ENCODE measurements at places on chromosomes 13 and 19. TPM values are rescaled to one million over a fixed set of nuclear protein-coding genes. Genes with fewer than 3 reads are reported as not detected.
A peak's percentile ranks its signal among the peaks of the same experiment; 100 is the strongest.

GRCh38 chr19:611481-611868 lies 21.8 kb downstream of the HCN2 start:
- no peak for DNase-seq

- DNase-seq: no peak
Observed at GRCh38 chr13:20983386-20983785, 78.0 kb downstream of the LATS2 start.

DNA sequence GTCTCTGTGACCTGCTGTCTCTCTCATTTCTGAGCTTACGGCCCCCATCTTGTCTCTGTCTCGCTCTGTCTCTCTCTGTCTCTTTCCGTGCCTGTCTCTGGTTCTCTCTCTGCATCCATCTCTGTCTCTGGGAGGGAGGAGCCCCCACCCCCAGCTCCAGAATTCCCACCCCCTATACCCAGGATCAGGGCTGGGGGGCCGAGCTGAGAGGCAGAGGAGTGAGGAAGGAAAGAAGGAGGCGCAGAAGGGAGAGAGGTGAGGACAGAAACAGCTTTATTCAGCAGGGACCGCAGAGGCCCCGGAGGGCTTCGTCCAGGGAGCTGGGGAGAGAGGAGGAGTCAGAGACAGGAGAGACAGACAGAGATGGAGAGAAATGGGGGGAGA lies 14.0 kb downstream of the JOSD2 start:
- no peak for DNase-seq

DNA sequence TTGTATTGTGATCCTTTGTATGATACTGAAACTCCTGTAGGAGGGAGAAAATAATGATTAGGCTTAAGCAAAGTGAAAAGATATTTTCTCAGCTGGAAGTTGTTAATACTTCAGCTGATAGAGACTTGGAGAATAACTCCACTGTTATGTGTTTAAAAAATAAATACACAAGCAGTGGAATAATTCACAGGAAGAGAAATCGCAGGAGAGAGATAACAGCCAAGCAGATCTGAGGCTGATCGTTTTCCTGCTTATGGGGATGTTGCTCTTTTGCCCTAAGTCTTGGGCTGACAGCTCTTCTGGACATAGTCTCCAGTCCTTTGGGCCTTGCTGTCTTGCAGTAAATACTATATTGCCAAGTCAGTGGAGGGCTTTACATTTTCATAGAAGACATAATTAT lies 93.3 kb downstream of the OLFM4 start:
- DNase-seq: no peak

GRCh38 chr13:74413482-74413881 lies 279.3 kb upstream of the KLF12 start:
- DNase-seq: no peak

- DNase-seq: no peak
Observed at GRCh38 chr13:39970177-39970846, 314.9 kb downstream of the COG6 start.

GRCh38 chr13:59495936-59496512 lies 667.7 kb downstream of the DIAPH3 start:
- DNase-seq: no peak

DNA sequence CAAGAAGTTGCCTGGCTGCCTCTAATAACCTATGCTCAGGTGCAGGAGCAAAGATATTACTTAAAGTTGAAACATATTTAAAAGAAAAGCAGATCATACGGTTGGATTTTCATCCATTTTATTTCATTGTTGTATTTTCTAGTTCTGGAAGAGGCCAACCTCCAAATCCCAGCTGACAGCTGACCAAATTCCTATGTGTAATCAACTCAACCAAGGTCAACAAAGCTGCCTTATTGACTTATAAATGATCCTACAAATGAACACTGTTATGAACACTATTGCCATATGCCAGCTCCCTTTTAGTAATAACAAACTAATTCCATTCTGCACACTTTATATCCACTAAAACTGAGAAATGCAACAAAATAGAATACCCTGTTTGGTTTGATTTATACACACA lies 1537.4 kb downstream of the SLITRK1 start:
- no peak for DNase-seq

GRCh38 chr19:33214596-33214995 lies 11.1 kb downstream of the SLC7A10 start:
- no peak for DNase-seq

GRCh38 chr19:41934849-41935374 lies 6.7 kb upstream of the ERFL start:
- peak; percentile 59 for DNase-seq

GRCh38 chr13:33561627-33562026 lies 256.3 kb upstream of the RFC3 start:
- no peak for DNase-seq

DNA sequence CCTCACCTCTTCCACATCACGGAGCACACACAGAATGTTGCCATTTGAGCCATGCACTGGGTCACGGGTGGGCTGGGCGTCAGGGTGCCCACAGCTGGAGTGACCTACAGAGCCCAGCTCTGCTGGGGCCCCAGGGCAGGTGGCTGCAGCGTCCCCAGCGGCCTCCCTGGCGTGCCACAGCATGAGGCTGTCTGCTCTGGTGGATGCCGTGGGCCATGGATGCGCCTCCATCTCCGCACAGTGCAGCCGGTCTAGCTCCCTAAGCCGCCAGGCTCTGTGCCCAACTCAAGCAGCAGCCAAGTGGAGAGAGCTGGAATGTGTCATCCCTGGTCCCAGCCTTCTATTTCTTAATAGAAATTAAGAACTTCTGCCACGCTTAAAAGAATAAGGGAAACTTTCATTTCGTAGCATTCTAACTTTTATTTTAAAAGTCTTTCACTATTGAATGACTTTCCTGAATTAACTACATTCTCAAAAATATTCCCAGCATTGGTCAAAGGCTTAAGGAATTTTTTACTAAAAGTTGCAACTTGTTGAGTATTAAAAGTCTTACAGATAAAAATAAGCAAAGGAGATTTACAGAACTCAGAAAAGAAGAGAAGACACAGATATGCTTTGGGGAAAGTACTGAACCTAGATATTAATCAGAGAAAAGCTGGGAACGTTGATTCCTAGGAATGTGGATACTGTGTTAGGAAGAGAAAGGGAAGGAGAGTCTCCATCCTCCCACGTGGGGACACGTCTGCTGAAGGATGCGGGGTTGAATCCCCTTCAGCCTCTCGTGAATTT lies 59.3 kb downstream of the ATP11A start:
- no peak for DNase-seq

DNA sequence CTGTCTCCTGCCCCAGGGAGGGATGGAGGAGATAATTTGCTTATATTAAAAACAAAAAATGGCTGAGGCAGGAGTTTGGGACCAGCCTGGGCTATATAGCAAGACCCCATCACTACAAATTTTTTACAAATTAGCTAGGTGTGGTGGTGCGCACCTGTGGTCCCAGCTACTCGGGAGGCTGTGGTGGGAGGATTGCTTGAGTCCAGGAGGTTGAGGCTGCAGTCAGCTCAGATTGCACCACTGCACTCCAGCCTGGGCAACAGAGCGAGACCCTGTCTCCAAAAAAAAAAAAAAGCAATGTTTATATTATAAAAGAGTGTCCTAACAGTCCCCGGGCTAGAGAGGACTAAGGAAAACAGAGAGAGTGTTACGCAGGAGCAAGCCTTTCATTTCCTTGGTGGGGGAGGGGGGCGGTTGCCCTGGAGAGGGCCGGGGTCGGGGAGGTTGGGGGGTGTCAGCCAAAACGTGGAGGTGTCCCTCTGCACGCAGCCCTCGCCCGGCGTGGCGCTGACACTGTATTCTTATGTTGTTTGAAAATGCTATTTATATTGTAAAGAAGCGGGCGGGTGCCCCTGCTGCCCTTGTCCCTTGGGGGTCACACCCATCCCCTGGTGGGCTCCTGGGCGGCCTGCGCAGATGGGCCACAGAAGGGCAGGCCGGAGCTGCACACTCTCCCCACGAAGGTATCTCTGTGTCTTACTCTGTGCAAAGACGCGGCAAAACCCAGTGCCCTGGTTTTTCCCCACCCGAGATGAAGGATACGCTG lies 184.0 kb downstream of the KDM4B start:
- DNase-seq: no peak

- no peak for DNase-seq
Observed at GRCh38 chr13:110312339-110313031, 5.4 kb downstream of the COL4A2 start.

DNA sequence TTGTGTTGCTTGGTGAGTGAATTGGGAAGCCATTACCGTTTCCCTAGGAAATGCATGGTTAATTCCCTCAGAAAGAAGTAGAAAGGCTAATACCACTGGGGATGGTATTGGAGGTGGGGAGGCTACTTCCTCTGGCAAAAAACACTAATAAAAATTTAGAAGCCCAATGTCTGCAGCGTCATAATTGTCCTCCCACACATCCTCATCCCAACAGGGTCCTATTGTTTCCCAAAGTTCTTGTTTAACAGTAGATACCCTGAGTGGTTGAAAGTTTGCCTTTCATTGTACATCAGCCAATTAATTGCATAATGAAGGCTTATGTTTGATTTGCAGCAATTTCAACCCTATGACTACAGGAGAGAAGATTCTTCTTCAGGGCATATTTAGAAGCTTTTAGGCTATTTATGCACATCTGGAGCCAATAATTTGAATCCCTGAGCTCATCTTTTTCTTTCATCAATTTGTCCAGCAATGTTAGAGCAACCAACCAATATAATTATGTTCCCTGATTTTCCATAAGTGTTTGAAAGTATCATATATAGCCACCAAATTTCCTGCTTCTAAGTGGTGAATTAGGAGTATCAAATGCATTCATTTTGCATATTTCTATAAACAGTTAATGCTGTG lies 491.0 kb downstream of the SLITRK5 start:
- no peak for DNase-seq

- DNase-seq: no peak
Observed at GRCh38 chr13:59950266-59950665, 213.5 kb downstream of the DIAPH3 start.

- DNase-seq: no peak
Observed at GRCh38 chr19:31233295-31233800, 115.9 kb downstream of the TSHZ3 start.

DNA sequence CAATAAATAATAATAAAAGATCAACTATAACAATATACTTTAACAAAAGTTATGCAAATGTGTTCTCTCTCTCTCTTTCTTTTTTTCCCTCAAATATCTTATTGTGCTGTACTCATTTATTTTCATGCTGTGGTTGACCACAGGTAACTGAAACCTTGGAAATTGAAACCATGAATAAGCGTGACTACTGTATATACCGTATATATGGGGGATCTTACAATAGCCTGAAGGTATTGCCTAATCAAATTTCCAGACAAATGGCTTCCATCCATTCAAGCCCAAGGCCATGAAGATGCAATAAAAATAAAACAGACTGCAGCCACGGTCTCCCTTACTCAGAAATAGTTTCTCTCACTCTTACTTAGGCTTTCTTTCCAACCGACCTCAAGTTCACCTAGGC lies 98.3 kb downstream of the SLITRK6 start:
- DNase-seq: no peak

- DNase-seq: no peak
Observed at GRCh38 chr19:2081873-2082810, 14.0 kb downstream of the MOB3A start.

GRCh38 chr13:41970022-41970421 lies 9.1 kb upstream of the VWA8 start:
- DNase-seq: no peak

DNA sequence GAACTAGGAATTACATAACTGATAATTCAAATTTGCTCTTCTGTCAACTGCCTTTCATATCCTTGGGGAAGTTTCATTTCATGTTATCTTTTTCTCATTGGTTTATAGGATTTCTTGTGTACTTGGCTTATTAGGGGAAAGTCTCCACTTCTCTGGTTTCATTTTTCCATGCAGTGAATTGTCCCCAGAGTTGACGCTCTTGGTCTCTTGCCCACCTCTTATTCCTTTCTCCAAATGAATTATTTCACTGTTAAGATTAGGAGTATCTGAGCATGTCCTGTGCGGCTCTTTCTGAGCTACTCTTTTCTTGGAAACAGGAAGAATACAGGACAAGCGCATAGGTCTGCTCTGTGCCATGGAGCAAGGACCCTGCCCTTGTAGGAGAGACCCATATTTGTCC lies 104.8 kb downstream of the POSTN start:
- DNase-seq: no peak

DNA sequence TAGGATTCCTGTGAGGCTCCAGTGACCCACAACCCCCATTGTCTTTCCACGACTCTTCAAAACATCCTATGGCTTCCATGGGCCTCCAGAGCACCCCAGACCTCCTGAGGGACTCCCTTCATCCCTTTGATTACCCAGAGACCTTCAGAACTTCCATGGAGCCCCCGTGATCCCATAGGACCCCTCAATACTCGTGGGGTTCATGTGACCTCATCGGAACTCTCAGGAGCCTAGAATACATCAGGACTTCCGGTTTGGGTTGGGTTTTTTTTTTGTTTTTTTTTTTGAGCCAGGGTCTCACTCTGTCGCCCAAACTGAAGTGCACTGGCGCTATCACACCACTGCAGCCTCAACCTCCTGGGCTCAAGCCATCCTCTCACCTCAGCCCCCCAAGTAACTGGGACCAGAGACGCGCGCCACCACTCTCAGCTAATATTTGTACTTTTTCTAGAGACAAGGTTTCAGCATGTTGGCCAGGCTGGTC lies 774 bp downstream of the ALDH16A1 start:
- no peak for DNase-seq

GRCh38 chr13:100480676-100481075 lies 107.9 kb downstream of the GGACT start:
- no peak for DNase-seq

DNA sequence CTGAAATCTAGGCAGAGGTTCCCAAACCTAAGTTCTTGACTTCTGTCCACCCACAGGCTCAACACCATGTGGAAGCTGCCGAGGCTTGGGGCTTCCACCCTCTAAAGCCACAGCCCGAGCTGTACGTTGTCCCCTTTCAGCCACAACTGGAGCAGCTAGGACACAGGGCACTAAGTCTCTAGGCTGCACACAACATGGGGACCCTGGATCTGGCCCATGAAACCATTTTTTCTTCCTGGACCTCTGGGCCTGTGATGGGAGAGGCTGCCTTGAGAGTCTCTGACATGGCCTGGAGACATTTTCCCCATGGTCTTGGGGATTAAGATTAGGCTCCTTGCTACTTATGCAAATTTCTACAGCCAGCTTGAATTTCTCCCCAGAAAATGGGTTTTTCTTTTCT lies 118.4 kb downstream of the GPC5 start:
- DNase-seq: no peak

DNA sequence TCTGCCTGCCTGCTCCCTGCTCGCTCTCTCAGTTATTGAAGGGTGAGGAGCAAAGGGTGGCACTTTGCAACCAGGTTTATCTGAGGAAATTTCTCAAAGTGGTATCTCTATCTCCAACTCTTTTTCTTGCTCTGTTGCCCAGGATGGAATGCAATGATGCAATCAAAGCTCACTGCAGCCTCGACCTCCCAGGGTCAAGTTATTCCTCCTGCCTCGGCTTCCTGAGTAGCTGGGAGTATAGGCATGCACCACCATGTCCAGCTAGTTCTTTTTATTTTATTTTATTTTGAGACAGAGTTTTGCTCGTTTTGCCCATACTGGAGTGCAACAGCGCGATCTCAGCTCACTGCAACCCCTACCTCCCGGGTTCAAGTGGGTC lies 4.9 kb downstream of the ACTMAP start:
- DNase-seq: no peak

Gene ZNF772
- total RNA-seq: 16.9 TPM

Gene RAB4B
- total RNA-seq: 45.3 TPM

Gene STOML3
- total RNA-seq: not detected

Gene ZNF560
- not detected for total RNA-seq

Gene IZUMO2
- not detected for total RNA-seq

Gene CEACAM6
- 0.86 TPM for total RNA-seq

Gene SCEL
- total RNA-seq: not detected

Gene ZNF417
- total RNA-seq: 27.1 TPM

Gene C19orf73
- 2.4 TPM for total RNA-seq

Gene OR10H1
- total RNA-seq: 0.60 TPM

Gene SIGLEC8
- total RNA-seq: 6.3 TPM

Gene BRSK1
- 10.6 TPM for total RNA-seq

All from ureter (tissue), 1 donor.